Common myeloid progenitor, CD34-positive (primary cell): ENCODE measurements at places on chromosomes 1 and 21.

- DNase-seq, result no peak
These were observed 125.2 kb upstream of the KCNJ6 start for GRCh38 chr21:38041493-38041892.

- DNase-seq, result no peak
These were observed 7.7 kb downstream of the VPS26C start for GRCh38 chr21:37259426-37259825.

DNA sequence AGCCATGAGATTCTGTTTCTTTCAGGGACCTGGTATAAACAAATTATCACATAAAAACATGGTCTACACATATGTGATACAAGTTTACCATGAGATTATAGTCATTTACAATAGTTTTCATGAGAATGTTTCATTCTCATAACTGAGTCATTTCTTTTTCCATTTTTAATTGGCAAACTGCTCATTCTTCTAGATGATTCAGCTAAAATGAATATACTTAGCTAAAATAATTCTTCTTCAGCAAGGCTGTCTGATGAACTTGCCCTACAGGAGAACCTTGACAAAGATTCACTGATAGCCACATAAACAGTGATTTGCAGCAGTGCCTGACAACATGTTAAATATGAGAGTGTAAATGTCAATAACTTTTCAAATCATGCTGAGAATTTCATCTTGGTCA lies 253.2 kb downstream of the FMN2 start:
- no peak for DNase-seq

DNA sequence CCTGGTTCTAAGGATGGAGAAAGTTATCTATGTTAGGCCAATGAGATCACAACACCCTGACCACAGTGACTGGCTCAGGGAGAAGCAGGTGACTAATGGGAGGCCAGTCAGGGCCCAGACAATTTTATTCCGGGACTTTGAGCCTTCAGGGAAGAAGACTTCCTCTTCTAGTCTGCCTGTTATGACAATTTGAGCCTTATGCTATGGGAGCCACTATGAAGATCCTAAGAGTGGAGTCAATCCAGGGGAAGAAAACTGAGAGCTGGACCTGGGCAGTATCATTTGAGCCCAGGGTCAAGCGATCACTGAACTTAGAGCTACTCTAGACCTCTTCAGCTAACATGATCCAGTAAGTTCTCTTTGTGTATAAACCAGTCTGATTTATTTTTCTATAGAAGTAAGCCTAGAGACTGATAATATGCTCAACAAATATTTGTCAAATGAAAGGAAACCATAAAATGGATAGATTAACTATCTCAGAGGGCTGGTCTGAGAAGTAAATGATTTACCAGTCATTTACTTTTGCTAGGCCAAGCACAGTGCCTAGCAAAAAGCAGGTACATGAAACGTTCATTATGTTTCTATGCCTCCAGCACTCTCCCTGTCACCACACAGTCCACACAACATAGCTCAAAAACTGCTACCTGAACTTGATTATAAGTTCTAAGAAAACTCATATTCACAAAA lies 4.2 kb upstream of the C1orf141 start:
- no peak for DNase-seq

DNA sequence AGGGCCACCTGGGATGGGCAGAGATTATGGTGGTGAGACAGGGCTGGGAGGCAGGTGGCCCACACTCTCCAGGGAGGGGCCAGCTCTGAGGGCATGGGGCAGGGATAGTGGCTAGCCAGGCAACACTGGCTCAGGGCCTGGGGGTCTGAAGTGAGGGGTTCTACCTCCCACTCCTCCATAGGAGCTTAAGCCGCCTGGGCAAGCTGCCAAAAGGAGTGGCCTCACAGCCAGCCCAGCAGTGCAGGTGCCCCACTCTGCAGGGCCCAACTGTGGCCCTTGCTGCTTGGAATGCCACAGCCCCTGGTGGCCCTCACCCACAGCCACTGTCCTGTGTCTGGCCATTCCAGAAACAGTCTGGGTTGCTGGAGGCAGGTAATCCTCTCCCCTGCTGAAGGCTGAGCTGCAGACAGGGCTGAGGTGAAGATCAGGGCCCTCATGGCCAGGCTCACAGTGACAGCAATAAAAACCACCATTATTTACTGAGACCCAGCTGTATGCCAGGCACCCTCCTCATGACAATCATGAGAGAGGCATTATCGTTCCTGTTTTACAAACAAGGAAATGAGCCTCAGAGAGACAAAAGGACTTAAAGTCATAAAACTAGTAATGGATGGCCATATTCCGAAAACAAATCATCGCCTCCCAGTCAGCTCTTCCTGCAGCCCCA lies 31.0 kb downstream of the KIF21B start:
- DNase-seq, result no peak

- peak; percentile 10 for DNase-seq
These were observed 184.3 kb upstream of the CACYBP start for GRCh38 chr1:174815474-174815908.

- DNase-seq, result no peak
These were observed 481.4 kb upstream of the CAMK1G start for GRCh38 chr1:209102120-209102519.

DNA sequence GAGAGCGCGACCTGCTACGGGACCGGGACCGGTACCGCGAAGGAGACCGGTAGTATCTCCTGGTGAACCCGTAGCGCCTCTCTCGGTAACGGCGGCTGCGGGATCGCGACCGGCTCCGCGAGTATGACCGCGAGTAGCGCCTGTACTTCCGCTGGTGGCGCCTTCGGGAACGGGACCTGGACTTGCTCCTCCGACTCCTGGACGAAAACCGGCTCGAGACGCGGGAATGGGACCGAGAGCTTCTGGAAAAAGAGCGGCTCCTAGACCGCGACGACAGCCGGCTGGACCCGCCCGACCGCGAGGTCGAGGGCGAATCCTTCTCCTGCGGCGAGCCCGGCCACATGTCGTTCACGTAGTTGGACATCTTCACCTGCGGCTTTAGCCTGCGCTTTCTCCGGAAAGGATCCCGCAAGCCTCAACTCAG lies 642 bp downstream of the RSRP1 start:
- DNase-seq, result peak; percentile 28

GRCh38 chr1:116564426-116564825 lies 6.4 kb downstream of the CD58 start:
- no peak for DNase-seq

DNA sequence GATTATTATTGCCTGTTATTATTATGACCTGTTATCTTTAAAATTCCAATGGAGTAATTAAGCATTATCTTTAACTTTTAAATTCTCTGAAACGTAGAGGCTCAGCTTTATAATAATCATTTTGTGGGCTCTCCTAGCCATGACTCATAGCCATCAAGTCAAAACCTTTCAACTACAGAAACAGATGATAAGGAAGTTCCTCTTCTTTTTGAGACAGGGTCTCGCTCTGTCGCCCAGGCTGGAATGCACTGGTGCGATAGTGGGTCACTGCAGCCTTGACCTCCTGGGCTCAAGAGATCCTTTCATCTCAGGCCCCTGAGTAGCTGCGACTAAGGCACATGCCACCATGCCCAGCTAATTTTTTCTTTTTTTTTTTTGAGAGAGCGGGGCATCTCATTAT lies 43.5 kb downstream of the CHML start:
- no peak for DNase-seq

GRCh38 chr1:212315907-212316306 lies 30.7 kb downstream of the PPP2R5A start:
- DNase-seq, result peak; percentile 31

DNA sequence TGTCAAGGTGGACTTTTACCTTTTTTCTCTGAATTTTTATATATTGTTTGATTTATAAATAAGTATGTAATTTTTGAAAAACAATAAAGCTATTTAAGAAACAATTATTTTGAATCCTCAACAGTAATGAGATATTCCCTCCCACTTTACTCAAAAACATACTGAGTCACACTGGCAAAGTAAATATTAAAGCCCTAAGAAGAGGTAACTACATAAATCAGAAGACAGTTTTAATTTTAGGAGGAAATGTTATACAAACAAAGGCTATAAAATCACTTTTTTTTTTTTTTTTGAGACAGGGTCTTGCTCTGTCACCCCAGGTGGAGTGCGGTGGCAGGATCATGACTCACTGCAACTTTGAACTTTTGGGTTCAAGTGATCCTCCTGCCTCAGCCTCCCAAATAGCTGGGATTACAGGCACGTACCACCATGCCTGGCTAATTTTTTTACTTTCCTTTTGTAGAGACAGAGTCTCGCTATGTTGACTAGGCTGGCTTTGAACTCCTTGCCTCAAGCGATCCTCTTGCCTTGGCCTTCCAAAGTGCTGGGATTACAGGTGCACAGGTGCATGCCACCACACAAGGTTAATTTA lies 36.2 kb downstream of the ZSWIM5 start:
- DNase-seq, result no peak

GRCh38 chr1:19240673-19241538 lies 10.4 kb downstream of the EMC1 start:
- DNase-seq, result peak; percentile 77

- no peak for DNase-seq
These were observed 25.3 kb downstream of the OPTC start for GRCh38 chr1:203519053-203519840.

GRCh38 chr21:35257413-35257812 lies 208.3 kb upstream of the RUNX1 start:
- no peak for DNase-seq

DNA sequence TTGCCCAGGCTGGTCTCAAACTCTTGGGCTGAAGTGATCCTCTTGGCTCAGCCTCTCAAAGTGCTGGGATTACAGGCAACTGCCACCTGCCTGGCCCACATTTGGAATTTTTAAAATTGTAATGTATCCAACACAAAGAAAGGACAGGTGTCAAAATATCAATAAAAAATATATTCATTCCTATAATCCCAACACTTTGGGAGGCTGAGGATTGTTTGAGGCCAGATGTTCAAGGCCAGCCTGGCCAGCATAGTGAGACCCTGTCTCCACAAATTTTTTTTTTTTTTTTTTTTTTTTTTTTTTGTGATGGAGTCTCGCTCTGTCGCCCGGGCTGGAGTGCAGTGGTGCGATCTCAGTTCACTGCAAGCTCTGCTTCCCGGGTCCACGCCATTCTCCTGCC lies 10.0 kb downstream of the HES2 start:
- no peak for DNase-seq

DNA sequence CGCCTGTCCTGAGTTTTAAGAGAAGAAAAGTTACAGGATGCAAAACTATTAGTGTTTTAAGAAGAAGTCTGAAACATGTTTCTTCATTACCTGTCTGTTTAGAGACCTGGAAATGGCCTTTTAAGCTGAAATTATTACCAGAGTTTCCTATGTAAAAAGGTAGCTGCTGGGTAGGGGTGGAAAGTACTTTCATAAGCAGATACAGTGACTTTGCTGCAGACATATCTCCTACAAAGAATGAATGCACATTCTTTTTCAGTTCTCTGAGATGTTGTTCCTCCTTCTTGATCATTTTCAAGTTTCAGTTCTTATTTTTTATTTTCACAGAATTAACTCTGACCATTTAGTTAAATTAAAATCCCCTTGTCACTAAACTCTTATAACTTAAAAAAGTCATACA lies 1329.6 kb downstream of the KCNT2 start:
- no peak for DNase-seq

- DNase-seq, result no peak
These were observed 10.0 kb downstream of the MAP3K6 start for GRCh38 chr1:27356619-27357280.

- DNase-seq, result no peak
These were observed 8.5 kb upstream of the OVAAL start for GRCh38 chr1:180550241-180550640.

- no peak for DNase-seq
These were observed 881.3 kb upstream of the ADGRL2 start for GRCh38 chr1:80919426-80919825.

DNA sequence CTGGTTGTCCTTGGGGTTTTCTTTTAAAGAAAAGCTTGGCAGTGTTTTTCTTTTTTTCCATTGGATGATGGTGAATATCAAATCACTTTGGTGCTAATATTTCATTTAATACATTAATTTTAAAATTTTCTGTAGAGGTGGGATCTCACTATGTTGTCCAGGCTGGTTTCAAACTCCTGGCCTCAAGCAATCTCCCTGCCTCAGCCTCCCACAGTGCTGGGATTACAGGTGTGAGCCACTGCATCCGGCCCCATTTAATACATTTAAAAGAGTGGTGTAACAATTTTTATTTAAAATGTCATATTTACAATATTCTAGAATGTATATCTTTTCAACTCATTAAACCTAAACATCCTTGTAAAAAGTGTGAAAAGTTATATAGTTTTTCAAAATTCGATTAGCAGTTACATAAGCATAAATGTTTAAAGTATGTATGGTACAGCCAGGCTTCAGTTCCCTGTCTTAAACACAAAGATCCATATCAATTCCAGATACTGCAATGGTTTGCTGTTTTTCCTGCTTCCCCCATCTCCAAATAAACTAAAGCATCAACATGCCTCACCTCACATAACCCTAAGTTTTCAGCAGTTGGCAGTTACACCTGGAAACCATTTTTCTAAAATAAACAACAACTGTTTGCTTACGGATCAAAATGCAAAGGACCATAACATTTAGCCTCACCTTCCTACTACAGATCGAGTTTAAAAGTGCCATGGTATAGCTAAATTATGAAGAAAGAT lies 8.9 kb upstream of the LGALS8 start:
- DNase-seq, result no peak

- DNase-seq, result peak; percentile 75
These were observed at the start of gene PLEKHA6 for GRCh38 chr1:204359474-204360255. PLEKHA6 (minus strand) TSS chr1:204359929; CDS start chr1:204273727, 86,202 bp downstream.

GRCh38 chr1:209389258-209389657 lies 194.3 kb upstream of the CAMK1G start:
- no peak for DNase-seq

- no peak for DNase-seq
These were observed 38.5 kb upstream of the SYNC start for GRCh38 chr1:32741059-32741412.

DNA sequence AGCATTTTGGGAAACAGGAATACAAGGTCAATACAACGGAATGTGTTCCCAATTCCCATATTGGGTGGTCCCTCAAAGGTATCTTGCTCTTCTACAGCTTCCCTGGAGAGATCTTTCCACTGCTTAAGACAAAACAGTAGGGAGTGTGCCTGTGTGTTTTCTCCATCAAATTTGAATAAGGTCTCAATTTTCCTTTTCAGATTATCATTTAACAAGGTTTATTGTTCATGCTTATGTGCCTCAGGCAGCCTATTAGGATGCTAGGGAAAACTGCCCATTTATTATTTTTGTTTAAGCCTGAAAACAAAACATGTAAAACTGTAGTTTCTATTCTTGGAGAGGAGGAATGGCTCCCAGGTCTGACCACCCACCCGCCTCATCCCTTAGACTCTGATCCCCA lies 622.7 kb downstream of the LMO4 start:
- DNase-seq, result no peak

DNA sequence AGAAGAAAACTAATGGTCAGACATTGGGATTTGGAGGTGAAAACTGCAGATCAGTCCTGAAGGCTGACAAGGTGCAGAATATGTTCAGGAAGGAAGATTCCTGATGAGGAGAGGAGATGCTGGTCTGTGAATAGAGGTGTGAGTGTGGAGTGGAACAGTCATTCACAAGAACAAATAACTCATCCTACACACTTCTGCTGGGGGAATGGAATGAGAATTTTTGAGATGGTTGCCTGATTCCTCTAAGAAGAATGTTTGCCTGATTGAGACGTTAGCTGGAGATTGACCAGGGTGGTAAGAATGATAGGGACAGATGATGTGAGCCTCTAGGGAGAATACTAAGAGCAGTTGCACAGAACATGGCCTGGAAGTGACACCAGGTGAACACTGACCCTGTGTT lies 4.1 kb downstream of the S100A7 start:
- DNase-seq, result no peak

- DNase-seq, result no peak
These were observed 126.4 kb upstream of the GADD45A start for GRCh38 chr1:67558449-67559193.
